ENCODE measurements at places on chromosomes 2 and 18.

- DNase-seq: no peak
These were observed 87.9 kb downstream of the WDPCP start for GRCh38 chr2:63500398-63500797.

DNA sequence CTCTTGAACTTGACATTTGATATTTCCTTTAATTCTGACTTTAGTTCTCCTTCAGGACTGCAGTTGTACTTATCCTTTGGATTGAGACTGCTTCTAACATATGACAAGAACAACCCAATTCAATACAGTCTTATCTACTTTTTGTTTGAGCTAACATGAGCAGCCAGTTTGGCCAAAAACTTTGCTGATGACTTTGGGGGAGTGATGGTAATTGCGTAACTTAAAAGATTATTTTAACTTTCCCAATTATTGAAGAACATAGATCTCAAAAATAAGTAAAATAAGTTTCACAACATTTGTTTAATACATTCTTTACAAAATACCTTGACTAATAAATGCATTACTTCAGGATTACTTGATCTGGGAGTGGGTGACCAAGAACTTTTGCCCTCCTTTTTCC is 1311.1 kb upstream of the NRXN1 start:
- no peak for DNase-seq

DNA sequence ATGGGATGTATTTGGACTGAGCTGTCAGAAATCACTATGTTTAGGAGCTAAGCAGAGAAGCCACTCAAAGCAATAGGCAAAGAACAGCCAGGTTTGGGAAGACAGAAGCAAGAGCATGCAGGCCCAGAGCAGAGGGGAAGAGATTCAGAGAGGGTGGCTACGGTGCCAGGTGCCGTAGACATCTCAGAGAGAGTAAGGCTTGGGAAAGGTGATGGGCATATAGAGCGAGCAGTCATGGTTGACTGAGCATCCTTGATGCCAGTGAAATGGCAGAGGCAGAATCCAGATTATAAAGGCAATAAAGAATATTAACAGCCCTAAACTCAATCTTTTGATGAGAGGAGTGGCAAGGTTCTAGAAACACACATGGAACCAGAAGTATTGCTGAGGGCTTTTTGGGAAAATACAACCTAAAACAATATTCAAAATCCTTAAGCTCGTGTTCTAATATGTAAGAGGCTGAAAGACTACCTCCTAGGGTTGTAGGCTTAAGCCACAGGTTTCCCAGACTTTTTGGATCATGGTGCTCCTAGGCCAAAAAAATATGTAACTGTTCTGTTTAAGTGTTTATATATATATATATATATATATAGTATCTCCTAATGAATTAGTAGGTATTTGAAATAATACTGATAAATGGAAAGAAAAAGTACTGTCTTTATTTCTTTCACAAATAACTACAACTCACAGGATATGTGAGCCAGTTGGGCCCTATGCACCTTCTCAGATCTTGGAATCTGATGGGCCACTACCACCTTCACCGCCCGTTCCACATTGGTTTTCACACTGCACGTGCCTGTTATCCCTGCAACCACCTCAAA is 113.3 kb downstream of the MYCN start:
- DNase-seq: no peak

GRCh38 chr2:224165901-224166319 is 126.8 kb upstream of the SERPINE2 start:
- DNase-seq: no peak

GRCh38 chr18:65755616-65756015 is 4.8 kb downstream of the CDH7 start:
- DNase-seq: no peak

- no peak for DNase-seq
These were observed 50.0 kb upstream of the STON1 start for GRCh38 chr2:48479915-48480314.

DNA sequence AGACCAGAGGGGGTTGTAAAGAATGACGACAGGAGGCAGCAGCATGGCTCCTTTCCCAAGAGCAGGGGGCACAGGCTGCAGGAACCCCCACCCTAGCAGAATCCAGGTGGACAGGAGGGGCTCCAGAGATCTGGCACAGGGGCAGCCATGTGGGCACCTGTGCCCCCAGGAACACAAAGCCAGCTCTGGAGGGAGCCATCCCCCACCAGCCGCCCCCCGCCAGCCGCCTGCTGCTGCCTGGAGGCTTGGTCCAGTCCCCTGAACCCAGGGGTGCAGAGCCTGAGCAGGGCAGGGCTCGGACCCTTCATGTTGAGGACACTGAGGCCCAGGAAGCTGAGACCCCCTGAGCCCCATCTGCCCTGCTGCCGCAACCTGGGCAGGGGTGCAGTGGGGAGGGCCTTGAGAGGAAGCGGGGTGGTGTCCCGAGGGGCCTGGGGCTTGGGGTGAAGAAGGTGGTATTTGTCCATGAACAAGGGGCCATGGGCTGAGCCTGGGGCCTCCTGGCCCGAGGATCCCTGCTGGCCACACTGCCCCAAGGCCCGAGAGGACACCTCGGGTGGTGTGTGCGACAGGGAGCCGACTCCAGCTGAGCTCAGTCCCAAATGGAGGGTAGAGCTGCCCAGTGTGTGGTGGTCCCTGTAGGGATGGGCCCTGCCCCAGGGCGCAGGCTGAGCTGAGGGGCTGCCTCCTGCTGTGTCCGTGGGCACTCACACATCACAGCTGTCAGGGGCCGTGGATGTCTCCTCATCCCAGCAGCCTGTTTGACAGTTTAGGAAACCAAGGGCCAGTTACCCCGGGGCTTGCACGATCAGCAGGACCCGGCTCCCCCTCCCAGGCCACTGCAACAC is 39.8 kb upstream of the SNED1 start:
- no peak for DNase-seq

GRCh38 chr2:117856415-117857210 is 42.1 kb downstream of the DDX18 start:
- DNase-seq: no peak

DNA sequence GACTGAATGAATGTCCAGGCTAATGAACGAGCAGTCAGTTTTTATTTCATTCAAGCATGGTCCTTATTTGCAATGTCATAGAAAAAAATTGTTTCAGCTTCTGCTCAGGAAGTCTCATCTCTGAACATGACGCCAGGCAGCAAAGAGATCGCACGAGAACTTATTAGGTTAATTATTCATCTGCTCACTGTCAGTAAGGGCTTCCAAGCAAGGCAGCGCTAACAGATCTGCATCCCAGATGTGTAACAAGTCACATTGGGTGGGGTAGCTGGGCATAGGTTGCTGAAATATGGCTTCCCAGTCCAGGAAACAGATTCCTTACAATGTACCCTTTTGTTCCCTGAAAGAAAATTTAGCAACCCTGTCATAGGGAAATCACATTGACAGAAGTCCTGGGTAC is 63.5 kb downstream of the ANKRD44 start:
- peak; percentile 46 for DNase-seq

DNA sequence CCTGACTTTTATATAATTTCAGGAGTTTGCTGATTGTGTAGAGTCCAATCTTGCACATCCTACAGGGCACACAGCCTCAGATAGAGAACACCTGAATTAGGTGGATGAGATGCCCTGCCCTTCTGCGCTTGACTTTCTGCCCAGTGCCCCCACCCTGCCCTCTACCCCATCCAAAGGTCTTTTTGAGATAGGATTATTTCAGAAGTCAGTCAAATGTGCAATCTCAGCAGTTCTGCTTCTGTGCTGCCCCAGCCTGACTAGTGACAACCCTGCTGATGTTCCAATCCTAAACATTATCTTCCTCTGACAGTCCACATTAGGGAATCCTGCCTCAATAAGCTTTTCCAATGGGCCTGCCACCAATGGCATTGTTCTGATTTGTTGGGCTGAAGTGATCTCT is 411.5 kb downstream of the TGIF1 start:
- no peak for DNase-seq

DNA sequence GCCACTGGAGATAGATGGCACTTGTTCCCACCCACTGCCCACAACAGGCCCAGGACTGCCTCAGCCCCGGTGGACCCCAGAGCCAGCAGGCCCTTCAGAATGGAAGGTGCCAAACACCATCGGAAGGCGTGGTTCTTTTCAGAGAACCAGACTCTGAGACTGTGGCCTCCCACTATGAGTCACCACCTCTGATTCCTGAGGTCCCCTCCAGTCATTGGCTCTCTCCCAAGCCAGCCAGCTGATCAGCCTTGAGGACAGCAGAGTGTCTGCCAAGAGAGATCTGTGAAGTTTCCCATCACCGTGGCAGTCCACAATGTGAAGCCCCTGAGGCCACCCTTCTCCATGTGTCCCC is 10.4 kb upstream of the MAP3K2 start:
- DNase-seq: peak; percentile 76

- DNase-seq: no peak
These were observed 465.1 kb upstream of the HNRNPA3 start for GRCh38 chr2:176747506-176747905.

GRCh38 chr2:16522031-16522831 is 143.4 kb downstream of the CYRIA start:
- no peak for DNase-seq

- peak; percentile 47 for DNase-seq
These were observed 98.2 kb upstream of the B3GNT7 start for GRCh38 chr2:231297108-231297908.

DNA sequence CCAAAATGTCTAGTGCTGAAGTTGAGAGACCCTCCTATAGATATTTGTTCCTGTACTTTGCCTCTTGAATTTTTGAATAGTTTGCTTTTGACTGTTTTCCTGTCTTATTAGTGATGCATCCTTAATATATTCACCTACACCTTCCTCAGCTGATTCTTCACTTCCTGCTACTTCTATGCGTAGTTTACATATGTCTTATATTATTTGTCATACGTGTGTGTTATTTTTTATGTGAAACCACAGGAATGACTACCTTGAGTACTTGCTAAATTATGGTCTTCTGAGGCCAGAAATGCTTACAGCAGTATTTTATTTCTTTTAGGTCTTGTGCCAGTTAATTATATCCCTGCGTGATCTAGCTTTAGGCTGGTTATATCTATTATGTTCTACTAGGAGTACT is 9.9 kb downstream of the UBE2E3 start:
- no peak for DNase-seq

- DNase-seq: no peak
These were observed 258.2 kb upstream of the RAB6C start for GRCh38 chr2:129721236-129721635.

GRCh38 chr2:138058427-138058826 is 94.2 kb downstream of the HNMT start:
- DNase-seq: no peak

DNA sequence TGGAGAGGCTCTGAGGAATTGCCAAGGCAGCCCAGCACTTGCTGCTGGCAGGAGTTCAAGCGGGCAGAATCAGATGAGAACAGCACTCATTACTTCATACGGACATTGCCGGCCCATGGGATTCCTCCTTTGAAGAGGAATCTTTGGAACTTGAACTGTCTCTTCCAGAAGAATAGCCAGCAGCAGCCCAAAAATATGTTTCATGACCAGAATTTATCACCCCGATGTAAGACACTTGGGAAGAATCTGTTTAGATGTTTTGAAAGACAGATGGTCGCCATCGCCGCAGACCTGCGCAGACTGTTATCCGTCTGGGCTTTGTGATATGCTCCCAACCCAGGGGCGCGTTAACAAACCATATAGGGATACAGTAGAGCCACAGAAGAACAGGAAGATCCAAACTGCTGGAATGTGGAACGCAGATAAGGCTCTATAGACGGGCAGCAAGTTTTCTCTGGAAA is 3.7 kb upstream of the ADI1 start:
- DNase-seq: no peak

DNA sequence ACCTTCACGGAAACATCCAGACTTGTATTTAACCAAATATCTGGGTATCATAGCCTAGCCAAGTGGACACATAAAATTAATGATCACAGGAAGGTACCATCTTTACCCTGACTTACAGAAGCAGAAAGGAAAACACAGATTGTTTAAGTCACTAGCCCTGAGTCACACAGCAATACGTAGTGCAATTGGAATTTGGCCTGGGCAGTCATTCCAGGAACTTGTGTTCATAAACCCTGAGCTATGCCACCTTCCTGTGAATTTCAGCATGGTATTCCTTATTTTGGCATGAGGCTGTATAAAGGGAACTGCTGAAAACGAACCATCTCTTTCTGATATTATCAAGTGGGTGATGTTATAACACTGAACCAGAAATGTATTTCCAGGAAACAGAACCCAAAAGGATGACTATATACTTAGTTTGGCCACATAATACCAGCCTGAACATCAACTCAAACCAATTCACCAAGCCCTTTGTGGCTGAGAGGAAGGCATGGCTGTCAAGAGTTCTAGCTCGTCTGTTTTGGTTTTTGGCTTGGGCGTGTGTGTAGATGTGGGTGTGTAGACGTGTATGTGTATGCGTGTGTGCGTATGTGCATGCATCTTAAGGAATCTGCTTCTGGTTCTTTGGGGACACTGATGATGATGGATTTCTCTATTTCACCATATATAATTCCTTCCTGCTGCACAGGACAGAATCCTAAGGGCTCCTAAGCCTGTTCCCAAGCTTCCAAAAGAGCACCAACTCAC is 533.4 kb upstream of the ID2 start:
- peak; percentile 7 for DNase-seq

DNA sequence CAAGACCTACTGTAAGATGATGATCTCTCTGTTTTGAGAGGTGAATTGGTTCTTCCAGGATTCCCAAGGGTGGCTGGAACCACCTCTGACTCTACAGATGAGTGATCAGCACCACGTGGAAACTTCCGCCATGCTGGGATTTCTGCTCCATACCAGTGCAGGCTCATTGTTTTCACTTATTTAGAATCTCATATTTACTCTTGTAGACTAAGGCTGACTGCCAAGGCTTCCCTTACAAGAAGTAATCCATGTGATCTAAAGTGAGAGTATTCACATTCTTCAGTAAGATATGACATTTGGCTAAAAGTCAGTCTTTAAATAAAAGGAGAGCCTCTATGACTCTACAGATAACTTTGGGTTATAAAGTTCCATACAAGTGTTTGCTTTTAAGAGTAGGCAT is 322.9 kb upstream of the RAB12 start:
- no peak for DNase-seq

DNA sequence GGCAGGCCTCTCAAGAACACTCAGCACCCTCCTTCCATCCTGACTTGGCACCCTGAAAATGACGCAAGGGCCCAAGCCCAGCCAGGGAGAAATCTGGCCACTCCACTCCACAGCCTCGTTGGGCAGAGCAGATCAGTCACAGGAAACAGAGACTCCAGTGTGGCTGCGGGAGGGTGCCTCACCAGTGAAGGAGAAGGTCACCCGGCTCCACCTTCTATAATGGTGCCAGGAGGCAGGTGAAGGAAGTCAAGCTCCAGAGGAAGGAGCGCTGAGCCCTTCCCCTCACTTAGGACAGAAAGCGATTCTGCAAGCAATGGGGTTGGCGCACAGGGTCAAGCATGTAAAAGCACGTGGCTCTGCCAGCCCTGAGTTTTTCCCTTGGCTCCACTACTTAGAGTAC is 35.3 kb downstream of the CRACDL start:
- DNase-seq: no peak

- DNase-seq: peak; percentile 49
These were observed 6.1 kb upstream of the SERPINB8 start for GRCh38 chr18:63963615-63964256.

DNA sequence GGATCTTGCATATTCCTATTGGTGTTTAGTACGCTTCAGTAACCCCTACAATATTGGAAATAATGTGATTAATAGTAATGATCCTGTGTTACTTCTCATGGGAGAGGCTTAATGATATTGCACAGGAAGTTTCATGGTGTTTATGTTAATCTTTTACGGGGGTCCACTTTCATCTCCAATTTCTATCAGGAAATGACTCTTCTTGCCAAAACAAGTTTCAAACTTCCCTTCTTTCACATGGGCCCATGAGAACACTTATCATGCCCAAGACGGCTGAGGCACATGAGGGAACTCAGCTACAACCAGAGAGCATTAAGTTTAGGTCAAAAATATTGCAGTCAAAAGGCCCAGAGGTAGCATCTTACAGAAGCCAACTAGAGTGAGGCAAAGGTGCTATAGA is 7.6 kb downstream of the ERBB4 start:
- no peak for DNase-seq

- no peak for DNase-seq
These were observed 684.5 kb downstream of the BCL11A start for GRCh38 chr2:59868981-59869380.
